Dermis blood vessel endothelial cell (primary cell): ENCODE measurements at places on chromosomes 16 and 17. TPM values are rescaled to one million over a fixed set of nuclear protein-coding genes. Genes with fewer than 3 reads are reported as not detected.

The GPR142 gene
- total RNA-seq: 0.09 and 0.68 TPM in 2 replicates

- DNase-seq: no peak
Observed at GRCh38 chr17:72706396-72706981, 386.0 kb downstream of the SLC39A11 start.

The SOST gene
- 0.05 TPM in 1 of 2 replicates, not detected in the other for total RNA-seq

The FUS gene
- total RNA-seq: 68.2 and 71.3 TPM in 2 replicates

GRCh38 chr17:42101513-42102292 is 3.4 kb upstream of the ZNF385C start:
- peak; percentile 89 for DNase-seq

The GH1 gene
- not detected in 2 replicates for total RNA-seq

- DNase-seq: no peak
Observed at GRCh38 chr17:6926667-6927066, 69.2 kb upstream of the ALOX12 start.
